NCI-H526 (cell line): ENCODE measurements at places on chromosomes 3 and 15.

GRCh38 chr15:98778263-98778959 lies 130.1 kb downstream of the IGF1R start:
- DNase-seq, result no peak

DNA sequence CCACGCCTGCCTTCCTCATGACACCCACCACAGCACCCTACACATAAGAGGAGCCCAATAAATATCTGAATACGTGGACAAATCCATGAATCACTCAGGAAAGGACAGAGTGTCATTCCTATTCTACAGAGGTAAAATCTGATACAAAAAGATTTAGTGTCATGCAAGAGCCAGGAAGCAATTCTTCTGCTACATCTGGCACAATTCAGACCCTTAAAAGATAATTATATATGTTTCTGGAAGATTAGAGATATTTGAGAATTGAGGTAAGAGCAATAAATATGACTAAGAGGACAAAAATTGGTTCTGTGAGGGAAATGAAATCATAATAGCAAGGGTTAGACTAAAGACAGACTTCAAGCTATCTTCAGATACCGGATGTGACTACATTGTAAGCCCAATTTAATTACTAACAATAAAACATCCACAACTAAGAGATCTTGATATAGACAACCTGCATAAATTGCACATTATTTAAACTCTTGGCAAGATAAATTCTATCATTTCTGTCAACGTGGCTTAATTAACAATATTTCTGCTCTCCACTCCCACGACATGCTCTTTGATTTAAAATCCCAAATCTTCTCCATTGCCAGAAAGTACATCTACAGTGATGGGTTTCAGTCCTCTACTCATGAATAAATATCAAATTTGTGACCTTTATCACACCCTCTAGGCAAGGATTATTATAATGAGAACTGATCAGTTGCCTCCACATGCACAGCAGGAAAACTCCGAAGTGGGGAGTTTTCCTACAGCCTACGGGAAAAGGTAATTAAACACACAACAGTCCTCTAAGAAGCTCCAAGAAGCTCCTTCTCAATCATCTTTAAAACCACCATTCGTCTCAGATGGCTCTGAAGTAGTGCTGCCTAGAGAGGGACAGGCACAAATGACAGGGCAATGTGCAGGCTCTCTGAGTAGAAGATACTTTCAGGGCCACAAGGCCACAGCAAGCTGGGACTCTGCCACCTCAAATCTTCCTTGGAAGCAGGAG lies 32.6 kb downstream of the MB21D2 start:
- no peak for DNase-seq

DNA sequence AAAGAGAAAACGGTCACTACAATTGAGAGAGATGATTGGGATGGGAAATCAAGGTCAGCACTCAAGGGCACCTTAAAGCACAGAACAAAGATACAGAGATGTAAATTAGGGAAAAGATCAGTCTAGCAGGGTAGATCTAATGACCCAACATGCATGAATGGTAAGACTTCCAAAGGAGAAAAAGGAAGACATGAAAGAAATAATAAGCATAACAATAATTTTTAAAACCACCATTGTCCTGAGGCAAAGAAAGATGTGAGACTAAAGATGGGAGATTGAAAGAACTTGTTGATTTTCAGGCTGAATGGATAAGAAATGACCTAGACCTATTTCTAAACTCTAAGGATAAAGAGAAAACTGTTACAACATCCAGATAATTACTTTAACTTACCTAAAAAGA lies 34.8 kb upstream of the AMOTL2 start:
- no peak for DNase-seq

DNA sequence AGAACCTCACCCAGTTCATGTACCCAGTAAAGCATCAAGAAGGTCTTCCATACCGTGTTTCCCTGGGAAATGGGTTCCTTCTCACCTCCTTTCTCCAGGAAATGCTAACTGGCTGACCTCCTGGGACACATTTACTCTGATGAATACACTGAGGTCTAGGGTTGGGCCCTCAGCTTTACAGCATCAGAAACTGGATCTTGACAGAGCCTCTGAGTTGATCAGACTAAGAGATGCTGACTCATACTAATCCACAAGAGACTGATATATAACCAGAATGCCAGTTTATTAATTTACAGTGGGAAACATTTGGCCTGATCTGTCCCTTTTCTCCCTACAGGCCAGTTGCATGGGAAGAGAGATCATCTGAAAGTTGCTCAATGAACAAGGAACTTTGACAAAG lies 55.8 kb downstream of the GTF2E1 start:
- no peak for DNase-seq

- DNase-seq, result no peak
Measured at GRCh38 chr3:143351895-143352608, 232.5 kb downstream of the CHST2 start.

DNA sequence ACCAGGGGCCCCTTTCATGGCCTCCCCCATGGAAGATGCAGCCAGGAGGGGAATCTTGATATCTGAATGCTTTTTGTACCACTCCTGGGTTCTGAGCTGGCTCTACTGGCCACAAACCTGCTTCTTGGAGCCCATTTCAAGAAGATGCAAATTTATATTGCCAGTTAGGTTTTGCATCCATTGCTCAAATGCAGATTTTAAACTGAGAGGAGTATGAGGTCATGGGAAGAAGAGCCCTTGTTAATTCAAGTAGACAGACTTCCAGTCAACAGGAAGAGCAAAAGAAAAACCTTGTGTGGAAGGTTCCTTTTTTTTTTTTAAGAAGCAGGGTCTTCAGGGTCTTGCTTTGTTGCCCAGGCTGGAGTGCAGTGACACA lies 133.5 kb downstream of the PDZRN3 start:
- peak; percentile 13 for DNase-seq

DNA sequence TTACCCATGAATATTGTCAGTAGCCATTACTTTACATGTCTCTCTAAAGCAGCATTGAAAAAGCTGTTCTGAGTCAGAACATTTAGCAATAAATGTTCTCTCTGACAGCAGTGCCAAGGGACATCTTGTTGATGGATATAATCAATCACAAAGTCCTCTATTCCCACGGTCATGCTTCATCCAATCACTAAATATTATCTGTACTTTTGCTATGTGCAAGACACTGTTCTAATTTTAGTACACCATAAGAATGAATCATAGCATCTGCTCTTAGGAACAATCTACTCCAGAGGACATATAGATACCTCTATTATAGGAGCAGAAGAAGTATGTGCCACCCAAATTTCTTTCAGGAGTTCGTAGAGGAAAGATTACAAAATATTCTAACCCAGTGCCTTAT lies 142.5 kb upstream of the MBNL1 start:
- no peak for DNase-seq

- no peak for DNase-seq
Measured at GRCh38 chr3:113275583-113275928, 64.2 kb downstream of the BOC start.

DNA sequence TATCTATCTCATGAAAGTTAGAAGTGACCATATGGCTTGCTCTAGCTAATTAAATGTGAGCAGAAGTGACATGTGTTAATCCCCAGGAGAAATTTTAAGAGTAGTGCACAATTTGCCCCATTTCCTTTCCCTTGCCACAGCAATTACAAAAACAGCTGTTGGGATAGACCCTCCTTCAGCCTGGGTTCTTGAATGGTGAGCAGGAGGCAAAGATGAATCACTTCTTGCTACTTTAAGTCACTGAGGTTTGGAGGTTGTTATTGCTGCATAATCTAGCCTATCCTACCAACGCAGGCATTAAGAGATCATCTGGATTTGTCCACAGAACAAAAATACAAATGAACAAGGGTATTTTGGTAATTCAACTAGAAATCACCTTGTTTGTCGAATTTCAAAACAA lies 51.7 kb upstream of the CAPN7 start:
- no peak for DNase-seq

DNA sequence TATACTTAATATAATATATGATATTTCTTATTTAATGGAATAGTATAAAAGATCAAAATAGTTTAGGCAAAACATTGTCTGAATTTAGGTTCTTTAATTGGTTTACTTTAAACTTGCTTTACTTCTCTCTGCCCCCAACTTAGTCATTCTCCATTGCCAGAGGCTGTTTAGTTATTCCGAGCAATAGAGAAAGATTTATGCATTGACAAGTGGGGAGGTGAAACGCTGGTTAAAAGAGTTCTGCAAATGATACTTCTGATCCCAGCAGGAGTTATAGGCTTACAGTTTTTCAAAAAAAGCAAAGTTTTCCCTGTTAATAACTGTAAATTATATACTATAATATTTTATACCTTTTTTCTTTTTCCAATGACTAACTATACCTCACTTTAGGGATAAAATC lies 145.4 kb downstream of the EPHA3 start:
- DNase-seq, result no peak

DNA sequence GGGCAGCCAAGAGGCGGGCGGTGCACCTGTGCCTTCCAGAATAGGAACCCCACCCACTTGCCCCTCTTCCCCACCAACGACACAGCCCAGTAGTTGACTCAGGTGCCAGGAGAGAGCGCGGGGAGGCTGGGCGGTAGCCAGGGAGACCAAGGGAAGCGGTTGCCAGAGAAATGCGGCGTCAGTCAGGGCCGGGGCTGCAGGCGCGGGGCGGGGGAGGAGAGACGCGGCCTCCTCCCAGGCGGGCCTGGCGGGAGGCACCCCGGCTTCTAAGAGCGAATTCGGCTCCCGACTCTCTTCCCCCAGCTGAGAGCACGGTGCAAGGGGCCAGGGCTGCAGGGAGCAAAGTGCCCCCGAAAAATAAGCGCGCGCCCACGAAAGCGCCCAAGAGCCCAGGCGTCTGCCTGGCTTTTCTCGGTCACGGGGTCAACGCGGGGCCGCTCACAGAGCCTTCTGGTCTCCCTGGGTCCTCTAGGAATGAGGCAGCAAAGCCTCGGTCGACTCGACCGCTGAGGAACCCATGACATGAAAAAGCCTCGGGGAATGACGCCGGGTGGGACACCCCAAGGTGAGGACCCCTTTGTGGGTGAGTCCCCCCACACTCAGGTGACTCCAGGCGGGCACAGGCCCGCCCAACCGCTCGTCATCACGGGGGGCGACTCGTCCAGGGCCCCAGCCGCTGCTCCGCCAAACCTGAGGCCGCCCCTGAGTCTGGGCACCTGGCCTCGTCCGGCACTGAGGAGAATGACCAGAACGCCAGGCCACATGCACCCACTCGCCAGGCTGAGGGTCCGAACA lies 716 bp downstream of the CPEB1 start:
- peak; percentile 58 for DNase-seq

GRCh38 chr3:185423178-185423577 lies 60.2 kb downstream of the MAP3K13 start:
- DNase-seq, result no peak

- DNase-seq, result no peak
Measured at GRCh38 chr15:50940506-50940905, 32.0 kb downstream of the AP4E1 start.

GRCh38 chr3:128480278-128480677 lies 12.7 kb downstream of the GATA2 start:
- DNase-seq, result no peak

DNA sequence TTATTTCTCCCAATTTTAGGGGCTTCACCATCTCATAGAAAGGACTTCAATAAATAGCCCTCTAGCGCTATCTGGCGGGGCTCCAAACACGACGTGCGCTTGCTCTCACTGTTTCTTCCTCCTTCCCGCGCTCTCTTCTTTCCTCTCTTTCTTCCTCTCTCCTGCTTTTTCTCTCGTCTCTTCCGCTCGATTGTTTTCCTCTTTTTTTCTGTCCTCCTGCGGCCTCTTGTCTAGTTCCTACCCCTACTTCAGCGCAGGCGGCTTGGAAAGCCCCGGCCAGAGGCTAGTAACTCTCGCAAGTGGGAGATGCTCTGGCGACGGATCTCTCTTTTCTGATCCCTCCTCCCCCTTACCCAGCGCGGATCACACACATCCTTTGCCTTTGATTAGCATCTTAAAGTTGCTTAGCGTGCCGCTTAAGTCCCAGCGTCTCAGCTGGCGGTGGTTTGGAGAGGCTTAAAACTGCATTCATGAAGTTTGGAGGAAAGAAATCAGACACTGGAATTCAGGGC lies 6.2 kb upstream of the MEIS2 start:
- no peak for DNase-seq

DNA sequence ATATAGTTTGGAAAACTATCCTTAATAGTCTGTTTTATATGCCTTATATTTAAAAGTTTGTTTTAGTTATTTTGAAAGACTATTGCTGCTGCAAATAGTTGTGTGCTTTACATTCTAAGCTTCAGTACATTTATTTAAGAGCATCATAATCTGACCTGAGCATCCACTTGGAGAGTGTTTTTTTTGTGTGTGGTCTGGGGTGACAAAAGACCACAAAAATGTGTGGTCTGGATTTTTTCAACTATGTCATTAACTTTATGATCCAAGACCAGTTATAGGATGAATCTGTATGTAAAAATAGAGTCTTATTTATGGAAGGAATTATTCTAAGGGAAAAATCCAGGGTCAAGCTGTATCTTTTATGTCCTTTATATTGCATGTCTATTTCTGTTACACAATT lies 77.4 kb downstream of the SLTM start:
- no peak for DNase-seq

GRCh38 chr3:143581972-143582722 lies 266.1 kb downstream of the SLC9A9 start:
- no peak for DNase-seq

GRCh38 chr3:156098437-156099035 lies 21.8 kb upstream of the KCNAB1 start:
- DNase-seq, result no peak

GRCh38 chr3:72663429-72663828 lies 184.8 kb downstream of the SHQ1 start:
- peak; percentile 57 for DNase-seq

GRCh38 chr15:89778861-89779260 lies 2.7 kb downstream of the MESP2 start:
- DNase-seq, result no peak

DNA sequence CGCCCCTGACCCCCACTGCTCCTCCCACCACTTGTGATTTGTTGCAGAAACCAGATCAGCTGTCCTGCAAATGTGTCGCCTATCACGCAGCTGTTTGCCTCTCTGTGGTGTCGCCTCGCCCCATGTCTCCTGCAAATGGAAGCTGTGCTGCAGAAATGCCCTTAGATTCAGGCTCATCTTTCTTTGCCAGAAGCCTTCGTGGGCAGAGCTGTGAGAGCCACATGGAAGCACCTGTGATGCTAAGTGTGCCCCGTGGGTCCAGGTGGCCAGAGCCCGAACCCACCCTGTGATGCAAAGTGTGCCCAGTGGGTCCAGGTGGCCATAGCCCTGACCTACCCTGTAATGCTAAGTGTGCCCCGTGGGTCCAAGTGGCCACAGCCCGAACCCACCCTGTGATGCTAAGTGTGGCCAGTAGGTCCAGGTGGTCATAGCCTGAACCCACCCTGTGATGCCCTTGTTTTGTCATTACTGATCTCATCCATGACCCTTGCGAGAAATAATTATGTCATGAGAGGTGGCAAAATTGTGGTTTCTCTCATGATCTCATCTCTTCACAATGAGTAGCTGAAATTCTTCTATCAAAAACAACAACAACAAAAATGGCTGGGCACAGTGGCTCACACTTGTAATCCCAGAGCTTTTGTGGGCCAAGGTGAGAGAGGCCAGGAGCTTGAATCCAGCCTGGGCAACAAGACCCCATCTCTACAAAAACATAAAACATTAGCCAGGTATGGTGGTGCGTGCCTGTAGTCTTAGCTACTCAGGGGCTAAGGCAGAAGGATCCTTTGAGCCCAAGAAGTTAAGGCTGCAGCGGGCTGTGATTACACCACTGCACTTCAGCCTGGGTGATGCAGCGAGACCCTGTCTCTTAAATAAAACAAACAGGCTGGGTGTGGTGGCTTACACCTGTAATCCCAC lies 187.4 kb downstream of the GOLGA6L6 start:
- DNase-seq, result no peak

GRCh38 chr15:43463507-43463906 lies 29.4 kb downstream of the TP53BP1 start:
- no peak for DNase-seq
